ENCODE measurements at places on chromosomes 4 and X.
A peak's percentile ranks its signal among the peaks of the same experiment; 100 is the strongest.

DNA sequence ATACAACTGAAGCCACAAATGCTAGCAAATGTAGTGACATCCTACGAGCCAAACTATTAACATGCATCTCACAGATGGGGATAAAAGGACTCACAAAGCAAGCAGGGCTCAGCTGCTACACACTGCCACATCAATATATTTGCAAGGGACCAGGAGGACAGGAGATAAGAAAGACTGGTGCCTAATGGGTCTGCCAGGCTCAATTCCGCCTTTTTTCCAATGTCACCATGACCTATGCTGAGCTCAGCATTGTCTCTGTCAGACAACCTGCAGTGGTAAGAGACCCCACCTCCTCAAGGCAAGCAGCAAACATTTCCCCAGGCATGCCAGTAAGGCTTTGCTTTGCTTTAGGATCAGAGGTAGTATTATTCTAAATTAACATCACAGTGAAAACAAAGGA, 435 bp downstream of the DCX start:
- H3K4me1 ChIP-seq = peaks cover 34% of the 10 kb centered on the region
- H3K27ac ChIP-seq = peak overlapping the region; percentile 42
- peak overlapping the region; percentile 64 for H3K4me3 ChIP-seq
- H3K27me3 ChIP-seq = peaks cover 22% of the 10 kb centered on the region
- no peaks in the 10 kb centered on the region for H3K36me3 ChIP-seq

DNA sequence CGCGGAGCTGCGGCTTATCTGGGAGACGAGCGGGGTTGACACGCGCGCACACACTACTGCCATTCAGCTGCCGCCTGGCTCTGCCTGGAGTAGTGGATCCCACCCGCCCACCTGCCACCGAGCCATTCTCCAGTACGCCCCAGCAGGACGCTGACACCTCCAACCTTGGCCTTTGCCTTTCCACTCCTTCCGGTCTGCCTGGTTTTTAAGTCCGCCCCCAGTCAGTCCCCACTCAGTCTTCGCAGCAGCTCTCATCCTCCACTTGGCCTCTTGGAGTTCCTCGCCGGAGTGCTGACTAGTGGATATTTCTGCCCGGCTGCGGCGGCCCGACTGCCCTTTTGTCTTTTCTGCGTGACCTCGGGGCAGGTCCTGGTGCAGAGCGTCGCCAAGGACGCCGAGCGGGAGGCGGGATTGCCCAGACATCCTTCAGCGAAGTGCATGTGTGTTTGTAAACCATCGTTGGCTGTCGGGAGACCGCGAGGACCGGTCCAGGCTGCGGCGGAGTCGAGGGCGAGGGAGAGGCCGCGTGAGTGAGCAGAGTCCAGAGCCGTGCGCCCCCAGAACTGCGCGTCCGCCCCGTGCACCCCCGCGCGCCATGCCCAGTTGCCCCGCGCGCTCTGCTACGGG, 1.1 kb downstream of the SLIT2 start:
- DNase-seq = peak; percentile 33
- peak overlapping the region; percentile 84 for H3K4me3 ChIP-seq

- DNase-seq = no peak
- H3K27me3 ChIP-seq = no peaks in the 10 kb centered on the region
- no peak overlapping the region for H3K27ac ChIP-seq
Observed at GRCh38 chr4:173272314-173272713, 61.8 kb downstream of the HMGB2 start.

GRCh38 chr4:117986321-117986720, 48.0 kb upstream of the NDST3 start:
- H3K4me3 ChIP-seq = no peak overlapping the region
- no peaks in the 10 kb centered on the region for H3K36me3 ChIP-seq
- H3K4me1 ChIP-seq = no peaks in the 10 kb centered on the region
- DNase-seq = no peak
- no peak overlapping the region for H3K27ac ChIP-seq
- H3K27me3 ChIP-seq = no peaks in the 10 kb centered on the region

DNA sequence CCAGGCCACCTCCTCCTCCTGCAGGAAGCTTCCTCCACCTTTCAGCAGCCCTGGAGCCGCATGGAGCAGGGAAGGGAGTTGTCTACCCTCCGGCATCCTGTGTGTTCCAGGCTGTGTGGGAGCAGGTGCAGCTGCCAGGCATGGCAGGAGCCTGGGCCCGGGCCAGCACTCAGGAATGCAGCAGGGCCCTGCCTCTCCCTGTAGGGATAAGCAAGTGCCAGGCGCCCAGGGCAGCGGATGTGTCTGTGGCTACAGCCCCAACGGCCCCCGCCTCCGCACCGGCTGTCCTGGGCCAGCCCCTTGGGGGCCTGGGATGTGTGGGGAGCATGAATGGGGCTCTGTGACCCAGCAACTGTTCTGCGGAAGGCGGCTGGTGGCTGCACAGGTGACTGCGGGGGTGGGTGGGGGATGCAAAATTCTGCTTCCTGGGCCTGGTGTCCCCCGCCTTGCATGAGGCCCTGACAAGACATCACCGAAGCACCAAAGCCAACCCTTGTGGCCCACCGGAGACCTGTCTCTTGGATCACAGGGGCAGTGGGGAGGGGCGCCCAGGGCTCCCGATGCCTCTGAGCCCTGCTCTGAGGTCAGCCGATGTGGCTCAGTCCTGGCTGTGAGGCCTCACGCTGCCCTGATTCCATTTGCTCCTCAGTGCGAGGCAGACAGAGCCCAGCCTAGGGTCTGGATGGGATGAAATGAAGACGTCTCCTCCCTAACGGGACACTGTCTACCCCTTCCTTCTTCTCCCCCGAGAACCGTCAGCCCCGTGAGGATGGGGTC, 1.4 kb upstream of the DOK7 start:
- H3K4me3 ChIP-seq = no peak overlapping the region
- DNase-seq = no peak
- H3K36me3 ChIP-seq = no peaks in the 10 kb centered on the region
- H3K27ac ChIP-seq = no peak overlapping the region
- H3K4me1 ChIP-seq = no peaks in the 10 kb centered on the region

DNA sequence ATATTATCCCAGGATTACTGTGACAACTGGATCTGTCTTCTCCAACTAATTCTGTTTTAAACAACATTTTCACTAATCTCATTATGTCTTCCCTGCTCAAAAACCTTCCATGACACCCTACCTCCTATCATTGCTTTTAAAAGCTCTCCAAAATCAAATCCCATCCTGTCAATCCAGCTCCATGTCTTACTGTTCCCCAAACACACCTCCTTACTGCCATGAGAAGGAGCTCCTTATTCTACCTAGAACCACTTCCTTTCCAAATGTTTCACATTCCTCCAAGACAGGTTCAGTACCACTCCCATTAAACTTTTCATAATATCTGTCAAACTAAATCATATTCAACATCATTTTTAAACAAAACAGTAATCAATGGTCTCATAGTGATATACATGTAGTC, 66.9 kb upstream of the WDR17 start:
- no peak overlapping the region for H3K27ac ChIP-seq
- no peaks in the 10 kb centered on the region for H3K36me3 ChIP-seq
- peaks cover 29% of the 10 kb centered on the region for H3K27me3 ChIP-seq
- H3K4me3 ChIP-seq = no peak overlapping the region

DNA sequence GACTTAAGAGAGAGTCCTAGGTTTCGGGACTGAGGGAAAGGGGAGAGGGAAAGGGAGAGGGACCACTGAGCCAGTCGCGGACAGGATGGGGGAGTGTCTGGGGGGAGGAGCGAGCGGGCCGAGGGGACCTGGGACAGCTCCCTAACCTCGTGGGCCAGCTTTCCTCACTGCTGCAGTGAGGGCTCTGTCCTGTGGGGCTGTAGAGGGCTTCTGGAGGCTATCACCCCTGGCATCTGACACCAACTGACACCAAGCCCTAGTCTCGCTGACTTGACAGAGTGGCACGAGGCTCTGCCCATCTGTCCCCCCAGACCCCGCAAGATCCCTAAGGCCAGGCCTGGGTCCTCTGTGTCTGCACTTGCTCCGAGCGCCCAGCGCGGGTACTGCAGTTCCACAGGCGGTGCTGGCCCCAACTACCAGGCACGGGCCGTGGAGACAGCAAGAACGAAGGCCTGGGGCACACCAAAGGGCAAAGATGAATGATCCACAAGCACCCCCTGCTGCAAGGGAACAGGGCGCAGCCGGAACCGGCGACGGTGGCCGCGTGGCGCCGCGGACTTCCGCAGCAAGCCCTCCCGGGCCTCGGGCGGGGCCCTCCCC, 465 bp downstream of the HAUS7 start:
- H3K4me1 ChIP-seq = no peaks in the 10 kb centered on the region
- peaks cover 14% of the 10 kb centered on the region for H3K27me3 ChIP-seq
- no peak overlapping the region for H3K27ac ChIP-seq
- peak overlapping the region; percentile 76 for H3K4me3 ChIP-seq
- H3K36me3 ChIP-seq = no peaks in the 10 kb centered on the region
- peak; percentile 29 for DNase-seq

DNA sequence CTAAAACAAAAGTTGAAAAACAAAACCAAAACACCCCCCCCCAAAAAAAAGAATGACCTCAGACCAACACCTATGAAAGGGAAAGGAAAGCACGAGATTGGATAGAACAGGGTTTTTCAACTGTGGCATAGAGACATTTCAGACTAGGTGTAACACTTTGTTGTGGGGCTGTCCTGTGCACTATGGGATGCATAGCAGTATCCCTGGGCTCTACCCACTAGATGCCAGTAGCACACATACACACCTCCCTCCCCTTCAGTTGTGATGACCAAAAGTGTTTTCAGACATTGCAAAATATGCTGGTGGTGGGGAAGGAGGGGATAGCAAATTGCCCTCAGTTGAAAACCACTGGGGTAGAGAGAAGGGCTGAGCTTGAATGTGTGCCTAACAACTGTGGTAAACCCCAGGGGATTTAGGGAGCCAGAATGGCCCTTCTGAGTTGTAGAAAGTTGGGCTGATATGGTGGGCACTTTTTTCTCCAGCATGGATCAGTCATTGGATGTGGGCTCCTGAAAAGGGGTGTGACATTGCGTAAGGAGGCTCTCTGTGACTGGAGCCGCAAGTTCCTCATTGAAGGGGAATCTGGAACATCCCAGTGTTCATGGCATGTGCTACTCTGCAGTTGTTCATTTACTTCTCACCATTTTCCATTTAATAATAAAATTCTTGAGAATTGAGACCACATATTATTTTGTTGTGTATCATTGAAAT, 8.8 kb upstream of the GEMIN8 start:
- no peak for DNase-seq
- no peaks in the 10 kb centered on the region for H3K36me3 ChIP-seq
- no peak overlapping the region for H3K27ac ChIP-seq
- H3K4me1 ChIP-seq = peaks cover 4% of the 10 kb centered on the region

DNA sequence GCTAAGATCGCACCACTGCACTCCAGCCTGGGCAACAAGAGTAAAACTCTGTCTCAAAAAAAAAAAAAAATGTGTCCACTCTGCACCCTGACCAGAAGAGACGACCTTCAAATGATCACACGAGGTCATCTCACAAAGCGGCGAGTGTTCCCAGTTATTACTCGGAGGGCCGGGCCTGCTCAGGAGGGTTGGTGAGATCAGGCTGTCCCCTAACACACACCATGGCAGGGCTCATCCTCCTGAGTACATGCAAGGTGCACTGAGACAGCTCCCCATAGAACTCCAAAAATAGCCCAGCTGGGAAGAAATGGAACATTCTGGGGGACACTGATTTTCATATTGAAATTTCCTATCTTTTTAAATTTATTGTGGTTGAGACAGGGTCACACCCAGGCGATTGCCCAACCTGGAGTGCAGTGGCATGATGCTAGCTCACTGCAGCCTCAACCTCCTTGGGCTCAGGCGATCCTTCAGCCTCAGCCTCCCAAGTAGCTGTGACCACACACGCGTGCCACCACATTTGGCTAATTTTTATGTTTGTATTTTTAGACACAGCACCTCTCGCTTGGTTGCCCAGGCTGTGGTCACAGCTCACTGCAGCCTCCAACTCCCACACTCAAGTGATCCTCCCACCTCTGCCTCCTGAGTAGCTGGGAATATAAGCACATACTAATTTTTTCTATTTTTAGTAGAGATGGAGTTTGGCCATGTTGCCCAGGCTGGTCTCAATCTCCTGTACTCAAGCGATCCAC, 51.5 kb downstream of the DHRSX start:
- H3K27ac ChIP-seq = peak overlapping the region; percentile 57
- H3K27me3 ChIP-seq = no peaks in the 10 kb centered on the region
- no peak overlapping the region for H3K4me3 ChIP-seq

DNA sequence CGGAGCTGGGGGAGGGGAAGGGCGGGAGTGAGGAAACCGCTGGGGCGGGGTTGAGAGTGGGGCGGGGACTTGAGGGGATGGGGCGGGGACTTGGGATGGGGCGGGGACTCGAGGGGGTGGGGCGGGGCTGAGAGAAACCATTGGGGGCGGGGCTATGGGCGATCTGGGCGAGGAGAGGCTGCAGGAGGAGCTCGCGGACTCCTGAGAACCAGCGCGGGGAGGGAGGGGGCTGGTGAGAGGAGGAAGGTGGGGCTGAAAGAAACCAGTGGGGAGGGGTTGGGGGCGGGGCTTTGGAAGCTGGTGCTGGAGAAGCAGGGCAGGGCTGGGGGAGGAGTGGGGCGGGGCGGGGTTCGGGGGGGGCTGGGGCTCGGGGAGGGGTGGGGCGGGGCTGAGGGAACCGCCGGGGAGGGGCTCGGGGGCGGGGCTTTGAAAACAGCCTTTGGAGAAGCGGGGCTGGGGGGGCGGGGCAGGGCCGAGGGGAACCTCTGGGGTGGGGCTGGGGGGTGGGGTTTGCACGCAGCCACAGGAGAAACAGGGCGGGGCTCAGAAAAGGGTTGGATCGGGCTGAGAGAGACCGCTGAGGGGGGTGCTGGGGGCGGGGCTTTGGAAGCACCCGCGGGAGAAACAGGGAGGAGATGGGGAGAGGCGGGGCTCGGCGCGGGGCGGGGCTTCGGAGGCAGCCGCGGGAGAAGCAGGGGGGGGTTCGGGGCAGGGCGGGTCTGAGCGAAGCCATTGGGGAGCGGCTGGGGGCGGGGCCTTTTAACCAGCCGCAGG, 777 bp upstream of the EOLA2 start:
- H3K27me3 ChIP-seq = no peaks in the 10 kb centered on the region
- H3K4me3 ChIP-seq = no peak overlapping the region
- no peak overlapping the region for H3K27ac ChIP-seq
- H3K36me3 ChIP-seq = no peaks in the 10 kb centered on the region
- peak; percentile 90 for DNase-seq

DNA sequence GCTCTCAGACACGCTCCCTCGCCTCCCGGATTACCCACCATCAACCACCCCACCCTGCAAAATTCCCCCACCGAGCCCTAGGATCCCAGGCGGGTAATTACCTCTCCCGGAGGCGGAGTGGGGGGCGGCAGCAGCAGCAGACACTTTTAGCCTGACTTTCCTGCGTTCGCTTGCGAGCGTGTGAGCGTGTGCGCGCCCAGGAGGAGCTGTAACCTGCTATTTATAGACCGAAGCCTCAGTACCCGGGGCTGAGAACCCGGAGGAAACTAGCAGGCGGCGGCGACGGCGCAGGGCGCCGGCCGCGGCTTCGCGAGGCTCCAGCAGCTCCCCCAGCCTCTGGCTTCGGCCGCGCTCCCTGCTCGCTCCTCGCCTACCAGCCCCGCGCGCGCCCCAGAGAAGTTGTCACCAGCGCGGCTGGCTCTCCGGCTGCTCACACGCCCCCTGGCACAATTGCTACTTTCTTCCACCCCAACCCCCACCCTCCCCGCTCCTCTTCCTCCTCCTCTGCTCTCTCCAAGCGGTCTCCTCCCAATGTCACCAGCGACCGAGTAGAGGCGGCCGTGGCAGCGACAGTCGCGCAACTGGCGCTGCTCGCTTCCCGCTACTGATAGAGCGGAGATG, at the start of gene INPP4B:
INPP4B (minus strand) TSS at position 194 of the 621 bp plus-strand sequence.
- no peak within 1 kb of the TSS for H3K27ac ChIP-seq
- H3K4me1 ChIP-seq = peaks cover 15% of the 10 kb centered on the region
- H3K36me3 ChIP-seq = no peaks in the 10 kb centered on the region
- H3K4me3 ChIP-seq = peak within 1 kb of the TSS; percentile 82

- no peak for DNase-seq
- H3K36me3 ChIP-seq = peaks cover 4% of the 10 kb centered on the region
- no peaks in the 10 kb centered on the region for H3K27me3 ChIP-seq
- H3K4me1 ChIP-seq = peaks cover 24% of the 10 kb centered on the region
- peak overlapping the region; percentile 91 for H3K27ac ChIP-seq
Observed at GRCh38 chrX:44891642-44892041, 18.7 kb downstream of the KDM6A start.

Measured in WTC11 (cell line).